ENCODE measurements at places on chromosomes 7 and 10.

- DNase-seq, result no peak
These were observed 17.2 kb upstream of the BMPER start for GRCh38 chr7:33888166-33888565.

DNA sequence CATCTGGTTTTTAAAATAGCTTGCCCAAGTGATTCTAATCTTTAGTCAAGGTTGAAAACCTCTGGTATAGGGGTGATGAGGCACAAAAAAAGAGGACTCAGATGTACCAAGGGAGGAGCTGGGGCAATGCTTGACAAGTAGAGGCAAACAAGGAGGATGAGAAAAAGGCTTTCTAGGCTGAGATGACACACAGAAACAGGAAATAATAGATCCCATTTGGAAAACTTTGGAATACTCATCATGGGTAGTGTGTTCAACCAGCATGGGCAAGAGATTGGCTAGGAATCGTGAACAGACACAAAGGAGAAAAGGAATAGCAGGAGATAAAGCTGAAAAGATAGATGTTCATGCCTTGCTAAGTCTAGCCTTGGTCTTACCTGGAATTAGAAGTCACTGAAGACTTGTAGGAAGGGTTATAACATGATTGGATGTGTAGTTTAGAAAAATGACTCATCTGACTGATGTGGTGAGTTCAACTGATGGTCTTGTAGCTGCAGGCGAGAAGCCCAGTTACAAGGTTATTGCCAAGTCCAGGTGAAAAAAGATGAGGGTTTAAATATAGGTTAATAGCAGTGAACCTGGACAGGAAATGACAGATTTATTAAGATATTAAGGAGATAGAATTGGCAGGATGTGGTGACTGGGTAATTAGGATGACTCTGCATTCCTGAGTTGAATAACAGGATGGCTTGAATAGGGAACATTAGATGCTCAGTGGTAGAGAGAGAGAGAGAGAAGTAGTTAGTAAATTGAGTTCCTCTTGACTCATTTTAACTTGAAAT is 214.0 kb upstream of the LRGUK start:
- no peak for DNase-seq

- no peak for DNase-seq
These were observed 137.8 kb upstream of the PPP2R2D start for GRCh38 chr10:131762789-131763696.

GRCh38 chr10:84546609-84547008 is 218.2 kb downstream of the CCSER2 start:
- no peak for DNase-seq

DNA sequence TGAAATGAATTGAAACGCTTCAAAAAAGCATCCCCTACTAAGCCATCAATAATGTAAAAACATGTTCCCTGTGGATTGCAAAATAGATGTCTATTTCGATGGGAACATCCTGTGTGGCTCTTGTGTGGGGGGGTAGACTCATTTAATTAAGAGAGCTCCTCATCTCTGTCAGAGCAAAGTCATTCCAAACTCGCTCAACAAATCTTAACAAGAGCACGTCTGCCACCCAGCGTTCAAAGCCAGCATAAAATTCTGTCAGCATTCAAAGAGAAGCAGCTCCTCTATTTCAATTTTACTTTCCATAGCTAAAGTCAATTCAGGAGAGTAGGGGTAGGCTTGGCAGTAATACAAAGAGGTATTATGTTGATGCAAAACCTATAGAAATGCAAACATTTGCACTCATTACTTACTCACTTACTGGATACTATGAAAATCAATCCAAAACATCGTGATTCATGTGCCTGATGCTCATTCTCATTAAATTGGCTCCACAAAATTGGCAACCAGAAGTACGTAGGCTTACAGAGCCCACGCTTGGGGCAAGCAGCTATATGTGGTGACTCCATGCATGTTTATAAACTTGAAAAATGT is 114.9 kb downstream of the IPMK start:
- peak; percentile 24 for DNase-seq

DNA sequence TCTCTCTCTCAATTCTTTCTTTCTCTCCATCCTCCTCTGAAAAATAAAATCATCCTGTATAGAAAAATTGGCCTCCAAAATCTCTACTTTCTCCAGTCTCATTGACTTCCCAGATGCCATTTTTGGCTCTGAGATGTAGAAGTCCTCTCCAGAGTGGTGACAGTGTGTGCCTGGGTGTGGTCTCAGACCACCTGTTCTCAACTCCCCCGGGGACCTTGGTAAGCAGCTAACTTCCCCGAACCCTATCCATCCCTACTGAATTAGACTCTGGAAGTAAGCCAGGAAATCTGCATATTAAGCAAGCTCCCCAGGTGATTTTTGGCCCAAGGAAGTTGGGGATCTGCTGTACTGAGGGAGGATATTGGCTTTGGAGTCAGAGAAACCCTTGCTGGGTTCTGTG is 120.5 kb downstream of the WDR11 start:
- DNase-seq, result no peak
